Cerebellar nuclear complex (tissue), 1 donor: ENCODE measurements at places on chromosomes 5 and 9.

DNA sequence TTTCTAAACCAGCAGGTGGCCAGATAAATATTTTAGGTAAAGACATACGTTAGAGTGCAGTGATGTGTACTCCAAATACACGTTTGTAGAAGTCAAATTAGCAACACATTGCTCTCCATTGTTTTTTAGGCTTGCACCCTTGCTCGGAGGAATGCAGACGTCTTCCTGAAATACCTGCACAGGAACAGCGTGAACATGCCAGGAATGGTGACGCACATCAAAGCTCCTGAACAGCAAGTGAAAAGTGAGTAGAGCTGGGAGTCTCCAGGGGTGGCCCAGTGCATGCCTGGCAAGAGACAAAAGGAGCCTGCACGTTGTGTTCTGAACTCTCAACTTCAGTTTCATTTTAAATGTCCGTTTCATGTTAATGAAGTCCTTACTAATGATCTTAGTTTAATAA lies 207.5 kb upstream of the OTULINL start:
- DNase-seq = no peak

DNA sequence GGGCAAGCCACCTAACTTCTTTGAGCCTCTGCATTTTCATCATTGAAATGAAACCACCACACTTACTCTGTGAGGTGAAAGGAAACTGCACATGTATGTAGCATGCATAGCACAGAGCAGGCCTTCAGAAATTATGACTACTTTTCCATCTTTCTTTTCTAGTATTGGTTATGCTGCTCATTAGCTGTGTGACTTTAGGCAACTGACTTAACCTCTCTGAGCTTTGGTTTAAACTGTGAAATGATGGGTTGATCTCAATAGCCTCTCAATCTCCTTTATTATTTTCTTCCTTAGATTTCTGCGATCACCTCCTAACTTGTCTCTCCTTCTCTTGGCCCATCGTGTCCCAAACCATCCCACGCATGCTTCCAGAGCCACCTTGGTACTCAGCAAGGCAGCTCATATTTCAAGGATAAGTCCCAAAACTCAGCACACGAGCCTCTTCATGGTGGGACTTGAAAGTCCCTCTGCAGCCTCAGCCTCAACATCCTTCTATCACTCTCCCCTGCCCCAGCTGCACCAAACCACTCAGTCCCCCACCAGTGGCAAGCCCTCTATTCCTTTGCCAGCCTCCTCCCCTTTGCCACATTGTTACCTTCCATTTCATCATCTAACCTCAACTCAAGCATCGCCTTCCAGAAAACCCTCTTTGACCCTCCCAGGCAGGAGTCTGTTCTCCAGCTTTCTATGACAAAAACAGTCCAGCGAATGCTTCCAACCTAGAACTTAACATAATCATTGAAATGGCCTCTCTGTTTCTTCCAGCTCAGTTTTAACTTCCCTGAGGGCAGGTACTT lies 60.3 kb upstream of the DNAH5 start:
- DNase-seq = no peak

GRCh38 chr5:53882006-53882675 lies 321.7 kb downstream of the NDUFS4 start:
- DNase-seq = no peak

DNA sequence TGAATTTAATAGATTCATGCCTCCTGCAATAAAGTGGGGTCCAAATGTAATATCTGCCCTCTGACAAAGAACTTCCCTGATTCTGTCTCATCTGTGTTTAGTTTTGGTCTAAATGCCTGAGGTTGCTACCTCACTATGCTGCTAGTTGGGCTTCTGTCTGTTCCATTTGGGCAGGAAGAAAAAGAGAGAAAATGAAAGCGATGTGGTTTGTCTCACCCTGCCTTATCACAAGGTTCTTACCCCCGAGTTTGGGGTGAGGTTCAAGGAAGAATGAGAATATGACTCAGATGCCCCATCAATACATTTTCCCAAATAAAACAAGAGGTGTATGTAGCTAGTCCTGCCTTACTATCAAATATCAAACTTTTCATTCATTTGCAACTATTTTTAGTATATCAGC lies 132.1 kb upstream of the MTAP start:
- no peak for DNase-seq

DNA sequence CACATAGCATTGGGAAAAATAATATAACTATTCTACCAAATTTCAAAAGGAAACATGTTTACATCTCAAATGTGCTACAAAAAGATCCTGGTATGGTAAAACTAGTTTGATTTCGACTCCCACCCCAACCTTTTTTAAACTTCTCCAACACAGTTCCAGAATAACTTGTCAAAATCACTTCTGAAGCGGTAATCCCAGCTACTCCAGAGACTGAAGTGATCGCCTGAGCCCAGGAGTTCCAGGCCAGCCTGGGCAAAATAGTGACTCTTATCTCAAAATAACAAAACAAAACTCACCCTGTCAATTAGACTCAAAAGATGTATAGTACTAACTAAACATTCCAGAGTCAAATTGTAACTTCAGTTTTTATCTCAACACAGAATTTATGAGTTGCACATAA lies 71.3 kb upstream of the RNF38 start:
- DNase-seq = no peak

GRCh38 chr9:89185980-89186379 lies 7.4 kb upstream of the SHC3 start:
- DNase-seq = no peak

DNA sequence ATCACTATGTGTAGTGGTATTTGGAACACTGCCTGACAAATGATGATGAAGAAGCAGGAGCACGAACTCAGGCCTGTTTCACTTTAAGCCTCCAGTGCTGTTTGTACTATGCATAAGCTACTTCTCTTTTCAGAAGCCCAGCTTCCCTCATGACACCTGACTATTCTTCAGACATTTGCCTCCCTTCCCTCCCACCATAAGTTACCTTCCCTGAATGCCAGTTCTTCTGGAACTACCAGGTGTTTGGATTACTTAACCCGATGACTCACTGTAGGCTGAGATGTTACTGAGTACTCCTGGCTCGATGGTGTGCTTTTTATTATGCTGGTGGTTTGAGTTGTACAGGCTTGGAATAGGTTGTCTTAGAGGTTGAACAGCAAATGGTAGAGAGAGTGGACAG lies 180.0 kb downstream of the SPATA31D1 start:
- DNase-seq = no peak

- no peak for DNase-seq
Measured at GRCh38 chr9:70003901-70004714, 39.5 kb upstream of the MAMDC2 start.

DNA sequence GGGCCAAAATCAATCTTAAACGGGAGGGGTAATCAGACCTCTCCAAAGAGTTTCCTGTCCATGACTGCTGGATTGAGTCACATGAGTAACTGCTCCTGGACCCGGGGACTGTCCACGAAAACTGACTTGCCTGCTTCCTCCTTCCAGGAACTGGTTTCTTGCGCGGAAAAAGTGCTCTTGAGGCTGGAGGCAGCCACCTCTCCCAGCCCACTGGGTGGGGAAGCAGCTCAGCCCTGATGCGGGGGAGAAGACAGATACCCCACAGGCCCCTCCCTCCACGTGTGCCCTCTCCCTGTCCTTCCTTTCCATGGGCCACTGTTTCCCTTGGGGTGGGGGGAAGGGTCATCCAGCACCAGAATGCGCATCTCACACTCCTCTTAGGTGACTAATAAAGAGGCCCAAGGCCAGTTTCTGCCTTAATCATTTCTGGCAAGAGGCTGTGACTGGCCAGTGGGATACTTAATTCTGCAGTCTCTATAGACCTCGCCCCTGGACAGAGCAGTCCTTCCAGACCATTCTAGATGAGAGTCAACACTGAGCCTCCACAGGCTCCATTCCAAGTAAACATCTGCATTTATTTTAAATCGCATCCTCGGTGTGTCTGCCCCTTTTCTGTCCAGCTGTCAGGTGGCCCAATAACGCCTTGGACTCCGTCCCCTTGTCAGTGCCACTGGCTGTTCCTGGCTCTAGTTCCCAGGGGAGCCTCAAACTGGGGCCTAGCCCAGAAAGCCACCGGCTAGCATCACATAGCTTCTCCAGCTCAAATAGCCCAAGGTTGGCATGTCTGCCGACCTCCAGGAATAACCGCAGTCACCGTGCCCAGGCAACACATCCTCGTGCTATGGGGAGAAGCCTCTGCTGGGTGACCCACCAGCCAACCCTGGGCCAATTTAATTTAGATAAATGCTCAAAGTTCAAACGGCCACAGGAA lies 12.0 kb downstream of the REXO4 start:
- DNase-seq = no peak

DNA sequence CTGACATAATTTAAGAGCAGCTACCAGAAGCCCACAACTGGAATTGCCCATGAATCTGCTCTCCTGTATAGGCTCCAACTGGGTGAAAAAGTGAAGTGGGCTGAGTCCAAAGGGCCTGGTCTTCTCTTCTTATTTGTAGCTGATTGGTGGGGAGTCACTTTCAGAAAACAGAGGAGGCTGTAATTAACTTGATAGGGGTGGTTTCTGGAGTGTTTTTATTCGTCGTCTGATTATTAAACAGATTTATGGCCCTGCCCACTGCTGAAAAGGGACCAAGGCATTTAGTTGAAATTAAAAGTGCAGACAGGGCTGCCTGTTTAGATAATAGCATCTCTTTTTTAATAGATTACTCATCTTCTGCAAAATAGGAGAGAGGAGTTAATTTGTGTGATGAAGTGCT lies 81.0 kb upstream of the SAP30L start:
- DNase-seq = no peak

- DNase-seq = no peak
Measured at GRCh38 chr9:84829471-84829870, 159.9 kb downstream of the NTRK2 start.
